ENCODE measurements at places on chromosomes 13 and 19.

GRCh38 chr19:19964416-19964815 lies 63.7 kb downstream of the ZNF93 start:
- DNase-seq, result no peak

GRCh38 chr13:110166598-110166997 lies 140.4 kb downstream of the COL4A1 start:
- DNase-seq, result no peak

GRCh38 chr19:54916822-54917221 lies 10.9 kb downstream of the NCR1 start:
- DNase-seq, result peak; percentile 53

DNA sequence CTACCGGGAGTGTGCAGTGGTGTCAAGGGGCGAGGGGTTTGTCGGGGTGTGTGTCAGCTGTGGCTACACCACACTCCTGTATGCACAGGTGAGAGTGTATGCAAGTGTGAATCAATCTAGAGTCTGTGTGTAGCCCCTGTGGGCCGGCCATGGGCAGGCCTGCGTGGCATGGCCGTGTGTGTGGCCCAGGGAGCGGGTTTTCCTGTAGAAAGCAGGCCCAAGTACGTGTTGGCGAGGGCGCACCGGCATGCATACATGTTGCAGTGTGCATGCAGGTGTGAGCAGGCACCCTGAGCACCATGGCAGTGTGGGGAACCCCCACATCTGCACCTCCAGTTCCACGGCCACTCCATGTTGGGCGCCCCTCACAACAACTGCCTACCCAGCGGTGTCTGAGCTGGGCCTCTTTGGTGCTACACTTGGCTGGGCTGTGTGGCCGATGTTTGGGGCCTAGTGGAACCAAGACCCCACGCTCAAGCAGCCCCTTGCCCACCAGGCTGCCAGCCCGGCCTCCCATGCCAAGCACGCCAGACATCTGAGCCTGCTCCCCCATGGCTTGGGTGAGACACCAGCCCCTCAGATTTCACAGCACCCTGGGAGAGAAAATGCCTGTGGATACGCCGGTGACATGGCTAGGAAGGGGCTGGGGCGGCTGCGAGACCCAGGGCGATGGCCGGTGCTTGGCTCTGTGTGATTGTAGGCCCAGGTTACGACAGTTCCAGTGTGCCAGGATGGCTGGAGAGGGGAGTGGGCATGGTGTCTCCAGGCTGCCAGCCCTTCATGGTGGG lies 2.1 kb downstream of the NFIX start:
- DNase-seq, result no peak

DNA sequence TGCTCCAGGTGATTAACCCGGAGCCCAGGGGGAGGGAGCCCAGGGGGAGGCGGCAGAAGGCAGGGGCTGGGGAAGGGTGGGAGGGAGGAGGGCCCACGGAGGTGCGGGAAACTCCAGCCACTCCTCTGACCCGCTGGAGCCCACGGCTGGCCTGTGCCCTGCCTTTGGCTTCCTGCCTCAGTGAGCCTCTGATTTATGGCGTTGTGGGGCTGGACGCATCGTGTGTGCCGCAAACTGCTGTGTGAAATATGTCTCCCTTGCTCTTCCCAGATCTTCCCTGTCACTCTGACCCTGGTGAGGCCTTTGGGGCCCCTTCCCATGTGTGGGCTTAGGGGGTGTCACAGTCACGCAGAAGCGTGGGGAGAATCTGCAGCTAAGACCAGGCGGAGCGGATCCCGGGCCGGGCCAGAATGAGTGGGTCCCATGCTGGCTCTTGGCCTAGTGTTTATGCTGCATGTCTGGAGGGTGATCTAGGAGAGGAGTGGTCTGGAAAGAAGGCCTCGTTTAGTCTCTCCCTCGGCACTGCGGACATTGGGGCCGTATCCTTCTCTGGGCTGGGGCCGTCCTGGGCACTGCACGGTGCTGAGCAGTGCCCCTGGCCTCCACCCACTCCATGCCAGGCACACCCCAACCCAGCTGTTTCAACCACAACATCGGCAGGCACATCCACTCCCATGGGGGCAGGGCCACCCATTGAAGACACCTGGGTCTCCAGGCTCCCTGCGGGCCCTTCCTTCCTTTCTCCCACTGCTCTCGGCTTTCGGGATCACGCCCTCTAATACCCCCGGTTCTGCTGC lies 123.0 kb downstream of the KDM4B start:
- no peak for DNase-seq

- no peak for DNase-seq
Observed at GRCh38 chr13:38914070-38914469, 76.6 kb downstream of the STOML3 start.

DNA sequence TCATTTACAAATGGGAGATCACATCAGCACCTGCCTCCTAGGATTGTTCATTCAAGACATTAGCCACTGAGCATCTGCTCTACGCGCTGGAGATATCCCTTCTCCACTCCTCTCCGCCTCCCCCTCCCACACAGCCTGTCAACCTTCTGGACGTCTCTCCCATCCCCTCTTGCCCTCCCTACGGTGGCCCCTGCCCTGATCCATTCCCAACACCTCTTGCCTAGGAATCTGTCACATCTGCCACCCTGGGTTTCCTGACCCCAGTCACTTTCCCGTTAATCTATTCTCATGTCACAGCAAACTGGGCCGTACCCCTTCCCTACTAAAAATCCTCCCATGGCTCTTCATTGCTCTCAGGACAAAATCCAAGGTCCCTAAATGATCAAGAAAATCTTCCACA lies 10.3 kb downstream of the DYRK1B start:
- DNase-seq, result no peak

DNA sequence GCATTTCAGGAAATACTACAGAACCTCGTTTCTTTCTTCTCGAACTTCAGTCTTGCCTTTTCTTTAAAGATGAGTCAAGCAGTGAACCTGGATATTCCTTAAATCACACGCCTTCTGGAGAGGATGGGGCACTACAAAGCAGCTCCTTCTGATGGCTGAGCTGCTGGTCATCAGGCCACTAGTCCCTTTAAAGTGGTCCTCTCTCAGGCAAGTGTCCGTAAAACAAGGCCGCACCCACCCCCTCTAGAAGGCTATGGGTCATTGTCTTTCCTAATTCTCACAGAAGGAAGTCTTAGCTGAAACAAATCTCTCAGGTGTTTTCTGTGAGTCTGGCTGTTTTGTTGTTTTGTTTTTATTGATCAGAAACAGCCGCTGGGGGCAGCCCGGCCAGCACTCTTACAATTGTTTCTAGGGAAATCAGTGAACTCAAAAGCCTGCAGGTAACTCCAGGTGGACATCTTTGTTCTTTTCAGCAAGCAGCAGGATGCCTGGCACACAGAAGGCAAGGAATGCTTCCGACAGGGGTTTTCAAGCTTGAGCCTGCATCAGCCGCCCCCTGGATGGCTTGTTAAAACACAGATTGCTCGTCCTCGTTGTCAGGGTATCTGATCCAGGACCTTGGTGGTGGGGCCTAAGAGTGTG lies 45.4 kb downstream of the MBNL2 start:
- DNase-seq, result no peak

DNA sequence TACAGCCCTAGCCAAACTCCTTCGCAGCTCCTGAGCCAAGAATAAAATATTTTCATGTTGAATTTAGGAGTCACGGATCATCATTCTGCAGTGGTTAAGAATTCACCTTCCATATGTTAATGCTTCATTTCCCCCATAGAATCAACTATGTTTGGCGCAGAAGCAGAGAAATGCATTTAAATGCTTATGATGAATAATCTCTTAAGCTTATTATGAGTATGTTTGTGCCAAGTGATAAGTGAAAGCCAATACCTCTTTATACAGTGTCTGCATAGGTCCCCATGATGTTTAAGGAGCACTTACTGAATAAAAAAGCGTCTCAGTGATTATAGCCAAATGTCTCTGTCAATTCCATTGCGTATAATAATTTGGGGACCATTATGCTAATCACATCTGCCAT lies 32.7 kb upstream of the POMP start:
- no peak for DNase-seq

- peak; percentile 40 for DNase-seq
Observed at GRCh38 chr13:25232937-25233515, 54.3 kb downstream of the MTMR6 start.

DNA sequence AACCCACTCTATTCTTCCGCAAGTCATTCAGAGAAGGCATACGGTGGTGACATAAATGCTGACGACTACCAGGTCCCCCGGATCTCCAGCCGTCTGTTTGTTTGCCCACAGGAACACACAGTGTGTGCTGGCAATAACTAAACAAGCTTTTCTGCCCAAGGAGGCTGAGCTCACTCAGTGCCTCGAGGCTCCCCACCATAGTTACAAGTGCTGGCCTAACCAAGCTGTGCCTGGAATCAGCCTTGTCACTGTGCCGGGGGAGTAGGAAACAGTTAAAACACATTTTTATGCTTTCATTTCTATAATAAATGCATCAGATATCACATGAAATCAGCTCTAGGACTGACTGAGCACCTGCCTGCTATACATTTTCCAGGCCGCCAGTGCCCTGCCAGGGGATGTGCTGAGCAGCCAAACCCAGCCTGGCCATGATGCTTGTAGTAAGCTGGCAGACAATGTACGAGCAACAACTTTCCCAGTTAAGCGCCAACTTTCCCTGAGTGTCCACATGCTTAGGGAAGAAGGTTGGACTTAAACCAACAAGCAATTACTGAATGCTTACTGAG lies 28.1 kb downstream of the BRD4 start:
- DNase-seq, result no peak

DNA sequence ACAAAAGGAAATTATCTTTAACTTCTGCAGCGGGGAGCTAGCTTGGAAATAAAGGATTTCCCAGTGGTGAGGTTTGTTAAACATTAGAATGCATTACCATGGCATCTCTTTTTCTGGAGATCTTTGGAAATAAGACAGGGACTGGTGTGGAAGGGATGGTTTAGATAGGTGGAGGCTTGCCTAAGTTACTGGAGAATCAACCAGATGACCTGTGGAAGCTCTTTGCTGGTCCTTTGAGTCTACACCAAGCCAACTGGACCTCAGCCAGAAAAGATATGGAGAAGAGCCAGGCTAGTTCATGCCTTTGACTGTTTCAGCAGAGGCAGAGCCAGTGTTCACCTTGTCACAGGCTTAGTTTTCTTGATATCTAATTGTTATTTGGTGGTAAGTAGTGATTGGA lies 134.7 kb downstream of the KCNRG start:
- no peak for DNase-seq

GRCh38 chr19:52535771-52536447 lies 8.4 kb downstream of the ZNF808 start:
- peak; percentile 68 for DNase-seq

DNA sequence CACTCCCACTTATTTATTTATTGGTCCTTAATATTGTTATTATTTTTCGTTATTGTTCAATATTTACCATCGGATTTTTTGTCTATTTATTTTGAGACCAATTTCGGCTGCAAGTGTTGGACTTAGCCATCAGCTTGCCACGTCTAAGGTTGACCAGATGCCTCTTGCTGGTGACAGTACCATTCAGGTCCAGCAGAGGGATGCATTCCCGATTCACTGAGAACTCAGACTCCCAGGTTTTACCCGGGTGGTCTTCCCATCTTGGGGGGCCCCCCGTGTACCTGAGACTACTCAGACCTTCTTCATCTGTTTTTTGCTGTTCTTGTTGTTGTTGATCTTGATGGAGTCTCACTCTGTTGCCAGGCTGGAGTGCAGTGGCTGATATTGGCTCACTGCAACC lies 1435.2 kb downstream of the UQCRFS1 start:
- no peak for DNase-seq

DNA sequence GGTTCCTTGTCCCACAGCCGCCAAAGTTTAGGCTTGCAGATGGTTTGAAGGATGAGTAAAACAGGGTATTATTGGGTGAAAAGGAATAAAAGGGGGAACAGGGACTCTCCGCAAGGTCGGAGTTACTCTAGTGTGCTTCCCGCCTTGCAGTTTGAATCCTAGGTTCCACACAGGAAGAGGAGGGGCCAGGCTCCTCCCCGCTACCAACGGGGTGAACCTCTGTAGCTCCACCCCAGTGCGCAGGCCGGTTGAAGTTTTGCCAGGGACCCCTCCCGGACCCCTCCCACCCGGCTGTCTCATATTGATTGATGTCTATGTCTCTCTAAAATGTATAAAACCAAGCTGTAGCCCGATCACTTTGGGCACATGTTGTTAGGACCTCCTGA lies 11.6 kb upstream of the GTF2F2 start:
- DNase-seq, result no peak

DNA sequence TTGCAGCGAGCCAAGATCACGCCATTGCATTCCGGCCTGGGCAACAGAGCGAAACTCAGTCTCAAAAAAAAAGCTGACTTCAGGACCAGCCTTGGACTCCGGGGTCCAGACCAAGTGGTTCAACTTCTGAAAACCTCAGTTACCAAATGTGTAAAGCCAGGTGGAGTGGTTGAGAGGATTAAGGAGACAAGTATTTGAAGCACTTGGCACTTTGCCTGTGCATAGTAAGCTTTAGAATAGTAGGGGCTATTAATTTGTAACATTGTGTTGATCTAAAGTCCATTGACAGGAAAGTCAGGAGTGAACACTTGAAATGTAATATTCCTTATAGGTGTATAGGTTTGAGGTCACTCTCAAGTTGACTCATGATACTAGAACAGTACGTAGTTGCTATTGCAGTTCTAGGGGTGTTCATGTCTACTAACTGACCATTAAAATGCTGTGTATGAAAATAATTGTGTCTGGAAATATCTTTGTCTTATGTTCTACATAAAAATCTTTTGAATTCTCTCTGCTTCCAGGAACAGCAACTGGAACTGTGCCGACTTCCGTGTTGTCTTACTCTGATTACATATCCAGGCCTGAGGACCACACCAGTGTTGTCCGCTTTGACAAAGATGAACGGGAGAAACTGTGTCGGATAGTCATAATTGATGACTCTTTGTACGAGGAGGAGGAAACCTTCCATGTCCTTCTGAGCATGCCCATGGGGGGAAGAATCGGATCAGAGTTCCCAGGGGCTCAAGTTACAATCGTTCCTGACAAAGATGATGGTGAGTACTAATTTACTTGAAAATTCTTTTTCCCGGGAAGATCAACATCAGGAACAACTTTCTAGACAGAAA lies 97.4 kb downstream of the FREM2 start:
- no peak for DNase-seq

- DNase-seq, result no peak
Observed at GRCh38 chr19:8387688-8388611, 2.2 kb upstream of the RAB11B start.

DNA sequence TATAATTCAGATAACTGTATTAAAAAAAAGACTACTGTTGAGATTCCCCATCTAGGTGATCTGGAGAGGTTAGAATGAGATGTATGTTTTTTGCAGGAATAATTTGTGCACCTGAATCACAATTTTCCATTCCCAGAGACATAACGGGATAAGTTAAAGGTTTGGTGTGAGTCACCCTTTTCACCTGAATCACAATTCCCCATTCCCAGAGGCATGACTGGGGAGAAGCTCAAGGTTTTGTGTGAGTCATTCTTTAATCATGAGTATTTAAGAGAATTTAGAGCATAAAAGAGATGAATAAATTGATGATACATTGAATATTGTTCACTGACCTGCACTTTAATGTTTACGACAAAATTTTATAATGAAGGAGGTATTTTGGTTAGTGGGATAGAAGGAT lies 9.0 kb downstream of the OR7A5 start:
- DNase-seq, result no peak

DNA sequence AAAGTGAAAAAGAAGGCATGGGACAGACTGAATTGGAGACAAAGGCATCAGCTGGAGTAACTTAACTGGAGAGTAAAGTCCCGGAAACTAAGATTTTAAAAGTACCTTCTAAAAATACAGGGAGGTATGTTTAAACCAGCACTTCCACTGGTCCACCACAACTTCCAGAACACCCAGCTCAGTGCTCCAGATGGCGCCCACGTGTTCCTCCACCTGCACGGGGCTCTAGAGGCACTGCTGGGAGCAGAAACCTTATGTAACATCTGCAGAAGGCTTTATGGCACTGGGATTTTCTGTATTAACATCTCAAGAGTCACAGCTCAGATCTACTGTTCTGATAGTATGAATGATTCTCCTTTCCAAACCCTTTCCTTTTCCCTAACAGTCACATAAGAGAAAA lies 252.1 kb downstream of the DCLK1 start:
- no peak for DNase-seq

All from inflammatory macrophage treated with lipopolysaccharide for 1 hour (primary cell).